ENCODE measurements at places on chromosomes 3 and 15.

- DNase-seq = no peak
Measured at GRCh38 chr3:183871541-183871940, 13.1 kb downstream of the PARL start.

DNA sequence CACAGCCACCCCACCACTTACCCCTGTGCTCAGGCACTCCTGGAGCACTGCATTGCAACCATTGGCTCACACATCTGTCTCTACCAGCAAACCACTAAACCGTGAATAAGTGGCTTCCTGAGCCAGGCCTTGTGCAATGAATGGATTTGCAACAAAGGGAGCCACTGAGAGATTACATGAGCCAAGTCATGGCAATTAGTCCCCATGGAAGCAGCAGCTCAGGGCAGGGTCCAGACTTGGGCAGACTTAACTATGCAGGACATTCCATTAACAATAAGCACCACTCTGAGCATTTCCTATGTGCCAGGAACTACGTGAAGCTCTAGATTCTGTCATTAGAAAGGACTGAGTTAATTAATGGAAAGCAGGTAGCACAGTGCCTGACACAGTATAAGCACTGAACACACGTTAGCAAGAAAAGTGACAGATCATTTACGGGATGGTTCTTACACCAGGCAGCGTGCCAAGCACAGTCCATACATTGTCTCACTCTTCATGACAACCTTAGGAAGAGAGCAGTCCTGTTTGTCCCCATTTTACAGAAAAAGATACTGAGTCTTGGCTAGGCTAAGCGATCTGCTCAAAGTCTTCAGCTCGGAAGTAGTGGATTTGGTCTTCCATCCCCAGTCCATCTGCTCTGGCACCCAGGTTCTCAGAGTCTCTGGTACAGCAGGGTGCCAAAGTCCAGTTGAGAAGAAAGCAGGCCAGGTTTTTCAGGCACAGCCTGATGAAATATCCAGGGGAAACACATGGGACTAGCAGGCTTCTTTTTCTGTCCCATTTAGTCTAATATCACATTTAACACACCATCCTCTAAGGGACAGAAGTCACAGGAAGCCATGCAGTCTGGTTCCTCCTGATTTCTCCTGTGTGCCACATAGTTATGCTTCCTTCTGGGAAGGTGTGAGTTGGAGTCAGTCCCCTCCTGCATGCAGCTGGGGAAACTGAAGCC lies 44.1 kb downstream of the LIPC start:
- DNase-seq = no peak

- DNase-seq = no peak
Measured at GRCh38 chr3:77262361-77262760, 222.5 kb downstream of the ROBO2 start.

DNA sequence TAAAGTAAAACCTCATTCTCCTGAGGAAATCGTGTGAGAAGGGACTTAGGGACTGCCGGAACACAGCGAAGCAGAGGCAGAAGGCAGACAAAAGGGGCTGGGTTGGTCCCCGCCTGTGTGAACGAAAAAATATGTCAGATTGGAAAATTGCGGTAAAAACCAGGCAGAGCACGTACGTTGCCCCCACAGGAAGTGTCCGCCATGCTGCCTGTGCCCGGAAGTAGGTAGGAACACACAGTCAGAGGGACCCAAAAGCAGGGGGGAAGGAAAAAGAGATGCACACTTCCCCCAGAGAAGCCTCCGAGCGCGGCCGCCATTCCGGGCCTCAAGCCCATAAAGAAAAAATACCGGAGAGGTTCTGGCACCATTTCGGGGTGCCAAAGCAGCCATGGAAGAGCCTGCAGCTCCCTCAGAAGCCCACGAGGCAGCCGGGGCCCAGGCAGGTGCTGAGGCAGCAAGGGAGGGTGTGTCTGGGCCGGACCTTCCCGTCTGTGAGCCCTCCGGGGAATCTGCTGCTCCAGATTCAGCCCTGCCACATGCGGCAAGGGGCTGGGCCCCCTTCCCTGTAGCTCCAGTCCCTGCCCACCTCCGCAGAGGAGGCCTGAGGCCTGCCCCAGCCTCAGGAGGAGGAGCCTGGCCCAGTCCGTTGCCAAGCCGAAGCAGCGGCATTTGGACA lies at the start of gene MKRN3:
Gene MKRN3, plus strand, starts transcription at position 280 of the 676 bp plus-strand sequence. Its CDS starts 109 bp downstream, at position 389.
- peak; percentile 93 for DNase-seq

- no peak for DNase-seq
Measured at GRCh38 chr15:71215126-71215894, 100.0 kb downstream of the THSD4 start.

DNA sequence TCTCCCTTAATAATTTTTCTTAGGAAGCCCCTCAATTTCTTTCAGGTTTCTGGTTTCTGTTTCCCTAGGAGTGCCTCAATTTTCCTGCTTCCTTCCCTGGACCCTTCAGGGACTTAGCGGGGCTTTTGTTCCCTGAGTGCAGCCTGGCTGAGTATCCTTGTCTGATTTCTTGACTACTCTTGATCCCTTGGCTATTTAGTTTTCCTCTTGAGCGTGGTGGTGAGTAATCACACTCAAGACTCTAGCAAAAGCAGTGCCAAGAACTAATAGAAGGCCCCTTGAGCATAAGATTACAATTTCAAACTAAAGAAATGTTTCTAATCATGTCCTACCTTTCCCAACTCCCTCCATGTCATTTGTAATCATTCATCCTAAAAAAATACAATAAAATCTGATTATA lies 94.3 kb upstream of the C3orf80 start:
- no peak for DNase-seq

DNA sequence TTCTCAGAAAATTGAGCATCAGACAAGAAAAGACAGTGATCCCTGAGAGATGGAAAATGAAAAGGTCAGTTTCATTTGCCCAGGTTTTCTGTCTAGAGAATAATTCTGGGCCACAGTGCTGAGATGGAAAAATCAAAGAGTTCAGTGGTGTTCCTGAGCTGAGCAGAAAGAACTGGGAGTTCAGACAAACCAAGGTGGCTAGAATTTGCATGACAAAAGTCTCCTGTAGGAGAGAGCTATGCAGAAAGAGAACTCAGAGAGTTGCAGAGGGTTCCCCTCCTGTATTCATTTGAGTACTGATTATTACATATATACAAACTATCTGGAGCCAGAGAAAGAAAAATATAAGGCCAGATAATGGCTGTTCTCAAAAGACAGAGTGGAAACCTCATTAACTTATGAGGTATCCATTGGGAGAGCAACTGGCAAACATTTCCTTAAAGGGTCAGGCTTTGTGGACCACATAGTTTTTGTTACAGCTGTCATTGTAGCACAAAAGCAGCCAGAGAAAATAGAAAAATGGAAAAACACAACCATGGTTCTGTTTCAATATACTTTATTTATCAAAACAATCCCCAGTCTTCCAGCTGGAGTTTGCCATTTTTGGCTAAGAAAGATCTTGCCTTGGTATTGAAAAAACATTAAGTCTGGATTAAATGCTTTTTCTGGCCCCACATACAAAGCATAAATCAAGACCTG lies 1004.1 kb downstream of the TBL1XR1 start:
- DNase-seq = no peak

DNA sequence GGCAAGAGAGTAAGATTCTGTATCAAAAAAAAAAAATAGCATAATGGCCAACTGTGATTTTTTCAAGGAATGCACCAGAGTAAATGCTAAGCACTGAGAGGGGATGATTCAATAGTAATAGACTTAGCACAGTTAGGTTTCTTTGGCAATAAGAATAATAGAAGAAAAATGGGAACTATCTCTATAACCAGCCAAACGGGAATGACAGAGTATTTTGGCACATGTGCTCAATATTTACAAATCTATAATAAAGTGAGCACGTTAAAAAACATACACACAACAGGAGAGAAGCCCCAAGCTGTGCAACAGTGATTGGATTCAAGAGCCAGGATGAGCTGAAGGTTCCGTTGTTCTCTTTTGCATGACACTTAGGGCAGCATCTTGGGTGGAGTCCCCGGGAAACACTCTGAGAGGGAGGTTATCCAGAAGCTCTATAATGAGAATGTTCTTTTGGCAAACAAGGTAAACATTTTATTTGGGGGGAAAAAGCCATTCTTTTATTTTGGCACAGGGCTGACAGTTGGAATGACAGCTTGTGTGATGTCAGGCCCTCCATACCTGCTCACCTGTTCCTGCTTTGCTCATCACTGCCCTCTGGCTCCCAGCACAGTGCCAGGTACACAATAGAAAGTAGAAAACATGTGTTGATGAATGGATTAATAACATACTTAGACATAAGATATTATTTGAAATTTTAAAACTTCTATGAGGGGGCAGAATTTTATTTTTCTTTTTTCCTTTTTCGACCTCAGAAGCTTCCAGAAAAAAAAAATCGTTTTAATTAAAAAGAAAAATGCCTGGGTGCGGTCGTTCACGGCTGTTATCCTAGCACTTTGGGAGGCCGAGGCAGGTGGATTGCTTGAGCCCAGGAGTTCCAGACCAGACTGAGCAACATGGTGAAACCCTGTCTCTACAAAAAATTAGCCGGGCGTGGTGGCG lies 44.0 kb upstream of the MUC4 start:
- no peak for DNase-seq

GRCh38 chr15:92670621-92671020 lies 15.0 kb upstream of the FAM174B start:
- DNase-seq = peak; percentile 50

- no peak for DNase-seq
Measured at GRCh38 chr3:75171630-75172230, 492.4 kb upstream of the FRG2C start.

DNA sequence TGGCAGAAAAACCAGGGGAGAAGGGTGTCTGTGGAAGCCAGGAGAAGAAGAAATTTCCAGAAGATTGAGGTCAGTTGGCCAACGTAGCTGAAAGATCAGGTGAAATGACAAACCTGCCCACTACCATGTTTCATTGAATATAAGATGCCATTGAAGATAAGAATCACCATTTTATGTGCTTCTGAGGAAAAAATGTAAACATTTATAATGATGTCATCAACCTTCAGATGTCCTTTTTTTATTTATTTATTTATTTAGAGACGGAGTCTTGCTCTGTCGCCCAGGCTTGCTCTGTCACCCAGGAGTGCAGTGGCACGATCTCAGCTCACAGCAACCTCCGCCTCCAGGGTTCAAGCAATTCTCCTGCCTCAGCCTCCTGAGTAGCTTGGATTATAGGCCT lies 4.9 kb upstream of the PODXL2 start:
- DNase-seq = no peak
